IMR-90 (cell line): ENCODE measurements at places on chromosomes 2 and 18. TPM values are rescaled to one million over a fixed set of nuclear protein-coding genes. Genes with fewer than 3 reads are reported as not detected.
A peak's percentile ranks its signal among the peaks of the same experiment; 100 is the strongest.

DNA sequence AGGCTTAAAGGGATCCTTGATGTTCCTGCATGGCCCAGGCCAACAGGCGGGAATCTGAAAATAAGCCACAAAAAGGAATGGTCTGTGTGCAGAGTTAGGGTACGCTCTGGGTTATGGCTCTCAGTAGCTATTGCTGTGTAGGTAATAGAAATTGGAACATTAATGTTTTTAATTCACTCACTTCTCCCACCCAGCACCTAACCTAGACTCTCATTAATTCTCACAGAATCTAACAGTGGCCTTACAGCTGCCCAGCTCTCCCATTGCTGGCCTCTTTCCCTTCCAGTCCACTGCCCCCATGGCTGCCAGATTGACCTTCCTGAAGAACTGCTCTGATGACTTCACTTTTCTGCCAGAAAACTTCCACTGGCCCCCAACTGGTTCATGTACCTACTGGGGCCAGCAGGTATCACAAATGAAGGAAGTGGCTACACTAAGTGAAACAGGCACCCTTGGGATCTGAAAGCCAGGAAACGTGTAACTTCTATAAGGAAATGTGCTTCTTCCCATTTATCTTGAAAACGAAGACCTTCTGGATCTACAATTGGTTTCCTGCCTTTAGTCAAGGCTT is 315.2 kb downstream of the STK39 start:
- DNase-seq = no peak

DNA sequence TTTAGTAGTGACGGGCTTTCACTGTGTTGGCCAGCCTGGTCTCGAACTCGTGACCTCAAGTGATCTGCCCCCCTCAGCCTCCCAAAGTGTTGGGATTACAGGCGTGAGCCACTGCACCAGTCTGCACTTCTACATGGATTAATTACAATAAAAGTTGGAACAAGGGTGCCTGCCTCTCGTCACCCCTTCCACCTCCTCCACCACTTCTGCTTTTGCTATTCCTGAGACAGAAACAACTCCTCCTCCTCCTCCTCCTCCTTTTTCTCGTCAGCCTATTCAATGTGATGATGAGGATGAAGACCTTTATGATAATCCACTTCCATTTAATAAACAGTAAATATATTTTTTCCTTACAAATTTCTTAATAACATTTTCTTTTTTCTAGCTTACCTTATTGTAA is 35.2 kb downstream of the SRBD1 start:
- DNase-seq = no peak

- no peak for DNase-seq
Observed at GRCh38 chr2:6071519-6071918, 379.3 kb downstream of the SOX11 start.

GRCh38 chr2:128636802-128637147 is 318.1 kb upstream of the HS6ST1 start:
- no peak for DNase-seq

GRCh38 chr18:69947361-69948133 is at the start of gene CD226:
CD226 (minus strand) TSS chr18:69947873; CDS start chr18:69947406, 467 bp downstream.
- no peak for DNase-seq

GRCh38 chr2:221480821-221481220 is 91.3 kb downstream of the EPHA4 start:
- no peak for DNase-seq

- DNase-seq = no peak
Observed at GRCh38 chr2:137228566-137228965, 463.2 kb downstream of the THSD7B start.

DNA sequence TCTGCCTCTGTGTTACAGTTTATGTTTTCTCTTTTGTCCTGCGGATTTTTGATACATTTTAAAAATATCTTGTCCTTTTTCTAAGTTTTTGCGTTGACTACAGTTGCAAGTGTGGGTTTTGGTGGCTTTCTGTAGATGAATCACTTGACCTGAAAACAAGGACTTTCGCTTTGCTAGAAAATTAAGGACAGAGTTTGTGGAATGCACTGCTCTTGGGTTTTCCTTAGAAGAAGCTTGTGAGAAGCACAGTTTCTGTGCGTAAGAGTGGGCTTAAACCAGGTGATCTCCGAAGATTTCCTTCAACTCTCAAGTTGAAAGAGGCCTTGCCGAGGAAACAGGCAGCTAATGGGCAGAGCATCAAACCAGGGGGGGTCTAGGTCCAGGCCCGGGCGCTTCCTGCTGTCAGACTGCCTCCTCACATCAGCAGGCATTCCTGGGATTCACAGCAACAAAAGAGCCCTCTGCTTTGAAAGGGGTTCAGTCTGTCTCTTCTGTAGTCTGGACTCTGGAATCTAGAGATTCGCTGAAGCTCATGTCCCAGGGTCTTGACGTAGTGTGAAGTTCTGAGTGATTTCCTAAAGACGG is 17.3 kb downstream of the NCK2 start:
- DNase-seq = peak; percentile 19

DNA sequence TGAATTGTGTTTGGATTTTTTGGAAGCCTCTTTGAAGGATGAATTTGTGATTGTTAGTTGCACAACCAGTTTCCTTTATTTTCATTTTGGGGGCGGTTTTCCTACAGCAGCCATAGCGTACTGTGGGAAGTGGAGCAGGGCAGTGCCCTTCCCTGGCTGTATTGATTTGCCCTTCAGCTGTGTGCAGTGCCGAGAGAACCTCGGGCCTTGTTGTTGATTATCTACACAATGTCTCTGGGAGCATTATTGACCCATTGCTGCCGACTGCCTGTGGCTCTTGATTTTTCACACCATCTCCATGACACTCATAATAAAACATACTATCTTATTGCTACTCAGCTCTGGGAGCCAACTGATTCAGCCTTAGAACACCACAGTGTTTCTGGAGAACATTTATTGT is 162.2 kb upstream of the BOD1L2 start:
- no peak for DNase-seq

- no peak for DNase-seq
Observed at GRCh38 chr18:5021558-5021957, 175.5 kb downstream of the AKAIN1 start.

- DNase-seq = peak; percentile 100
Observed at GRCh38 chr2:64807417-64807816, 153.7 kb upstream of the SERTAD2 start.

DNA sequence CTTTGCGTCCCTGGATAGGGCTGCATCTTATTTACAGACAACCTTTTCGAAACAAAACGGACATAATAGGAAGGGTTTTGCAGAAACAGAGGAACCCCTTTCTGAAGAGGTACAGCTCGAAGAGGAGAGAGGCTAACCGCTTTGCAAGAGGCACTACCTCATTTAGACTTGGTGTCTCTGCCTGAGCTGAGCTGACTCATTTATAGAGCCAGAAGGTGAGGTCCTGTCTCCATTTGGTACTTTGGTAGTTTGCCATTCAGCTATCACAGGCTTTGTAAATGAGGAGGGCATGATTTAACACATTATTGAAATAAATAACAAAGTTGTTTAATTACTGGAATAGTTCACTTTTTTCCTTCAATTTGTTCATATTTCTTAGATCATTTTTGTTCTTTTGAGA is 2.2 kb upstream of the NXPH2 start:
- no peak for DNase-seq

DNA sequence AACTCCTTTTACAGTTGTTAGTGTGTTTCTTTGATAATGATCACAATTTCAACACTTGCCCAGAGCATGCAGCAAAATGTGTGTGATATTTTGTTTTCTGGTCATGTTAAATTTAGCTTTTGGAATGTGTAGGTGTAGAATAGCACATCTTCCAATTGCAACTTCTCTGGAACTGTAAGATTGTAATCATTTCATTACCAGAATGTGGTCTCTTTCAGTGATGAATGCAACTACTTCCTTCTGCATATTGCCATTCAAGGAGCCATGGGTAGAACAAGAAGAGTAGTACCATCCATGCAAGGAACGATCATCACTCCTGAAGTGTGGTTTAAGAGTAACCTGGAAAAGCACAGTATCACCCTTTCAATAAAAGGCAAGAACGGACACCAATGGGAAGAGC is 548.8 kb upstream of the ZNF804A start:
- DNase-seq = no peak

DNA sequence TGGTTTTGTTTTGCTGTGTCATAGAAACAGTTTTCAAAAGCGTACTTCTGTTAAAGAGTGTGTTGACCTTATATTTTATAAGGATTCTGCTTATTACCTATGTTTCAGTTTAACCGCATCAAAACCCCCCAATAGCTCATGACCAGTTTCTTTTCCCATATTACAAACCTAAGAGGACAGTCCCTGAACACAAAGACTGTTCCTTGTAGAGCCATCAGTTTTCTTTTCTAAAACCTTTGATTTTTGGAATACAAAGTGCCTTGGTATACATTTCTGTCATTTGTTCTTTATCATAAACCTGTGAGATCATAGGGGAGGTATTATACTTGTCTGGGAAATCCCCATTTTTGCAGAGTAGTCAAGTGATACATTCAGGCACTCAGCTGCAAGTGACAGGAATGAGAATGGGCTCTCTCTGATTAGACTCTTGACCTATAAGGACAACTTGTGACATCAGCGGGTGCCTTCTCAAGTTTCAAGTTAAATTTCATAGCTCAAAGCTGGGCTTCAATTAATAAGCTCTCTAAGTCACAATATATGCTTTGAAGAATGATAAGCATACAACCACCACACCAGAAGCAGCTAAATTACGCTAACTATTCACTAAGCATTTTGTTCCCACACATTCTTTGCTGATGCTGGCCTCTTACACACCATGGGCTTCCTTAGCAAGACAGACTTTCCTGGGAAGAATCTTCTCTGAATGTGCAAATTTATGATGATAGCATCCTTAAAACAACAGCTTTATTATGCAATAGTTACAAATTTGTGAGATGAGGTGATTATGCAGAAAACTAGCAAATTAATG is 97.5 kb upstream of the CD302 start:
- peak; percentile 11 for DNase-seq

SH2D6 gene
- 0.32 and 0.37 TPM in 2 replicates for polyA plus RNA-seq
